ENCODE measurements at places on chromosomes 13 and 19. TPM values are rescaled to one million over a fixed set of nuclear protein-coding genes. Genes with fewer than 3 reads are reported as not detected.

Gene EFNA2
- polyA plus RNA-seq: not detected

DNA sequence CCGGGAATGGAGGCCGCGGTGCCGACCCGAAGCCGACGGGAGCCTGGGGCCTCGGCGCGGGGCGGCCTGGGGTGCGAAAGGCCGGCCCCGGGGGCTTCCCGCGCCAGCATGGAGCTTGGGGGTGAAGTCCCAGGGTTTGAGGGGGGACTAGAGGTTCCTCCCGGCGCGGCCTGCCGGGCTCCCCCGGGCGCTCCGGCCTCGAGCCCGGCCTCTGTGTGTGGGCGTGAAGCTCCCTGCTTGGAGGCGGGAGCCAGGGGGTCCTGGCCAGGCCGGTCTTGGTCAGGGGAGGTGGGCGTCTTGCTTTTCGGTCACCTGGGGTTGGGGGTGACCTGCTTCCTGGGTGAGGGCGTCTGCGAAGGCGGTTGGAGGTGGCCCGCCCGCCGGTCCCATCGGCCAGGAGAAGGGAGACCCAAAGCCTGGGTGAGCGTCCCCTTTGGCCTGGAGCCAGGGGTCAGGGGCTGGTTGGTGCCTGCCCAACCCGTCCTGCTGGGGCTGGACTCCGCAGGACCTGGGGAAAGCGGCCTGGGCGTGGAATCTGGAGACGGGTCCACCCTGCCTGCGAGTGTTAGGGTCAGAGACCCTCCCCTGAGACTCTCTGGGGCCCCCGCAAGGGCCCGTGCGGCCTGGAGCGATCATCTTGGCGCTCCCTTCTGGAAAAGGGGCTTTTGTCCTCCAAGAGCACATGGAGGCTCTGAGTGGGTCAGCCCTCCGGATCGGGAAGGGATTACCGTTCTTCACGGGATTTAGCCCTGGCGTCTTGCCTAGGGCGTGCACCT is 535 bp downstream of the BSG start:
- H3K27ac ChIP-seq: peak overlapping the region; percentile 84
- no peak for DNase-seq
- no peaks in the 10 kb centered on the region for H3K27me3 ChIP-seq
- peaks cover 3% of the 10 kb centered on the region for H3K4me1 ChIP-seq
- H3K36me3 ChIP-seq: peaks cover 9% of the 10 kb centered on the region

Gene ZNF221
- polyA plus RNA-seq: 0.36 TPM

DNA sequence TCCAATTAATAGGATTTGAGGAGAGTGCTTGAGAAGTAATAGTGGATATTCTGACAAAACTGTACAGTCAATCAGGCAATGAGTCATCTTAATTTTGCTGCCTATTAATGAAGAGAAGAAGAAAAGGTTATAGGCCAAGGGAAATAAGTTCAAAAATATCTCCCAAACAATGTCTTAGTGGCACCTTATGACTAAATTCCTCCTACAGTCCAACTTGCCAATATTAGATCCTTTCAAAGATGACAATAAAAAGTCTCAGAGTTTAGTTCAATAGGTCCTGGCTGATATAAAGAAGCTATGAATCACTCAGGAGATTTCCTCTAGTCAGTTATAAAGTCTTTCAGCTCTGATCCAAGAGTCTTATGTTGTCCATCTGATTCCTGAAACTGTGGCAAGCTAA is 27.9 kb downstream of the UGGT2 start:
- no peak for DNase-seq
- no peak overlapping the region for H3K27ac ChIP-seq
- no peak overlapping the region for H3K4me3 ChIP-seq
- no peaks in the 10 kb centered on the region for H3K4me1 ChIP-seq
- no peaks in the 10 kb centered on the region for H3K27me3 ChIP-seq
- H3K36me3 ChIP-seq: no peaks in the 10 kb centered on the region

GRCh38 chr13:39970177-39970846 is 314.9 kb downstream of the COG6 start:
- H3K4me1 ChIP-seq: no peaks in the 10 kb centered on the region
- H3K36me3 ChIP-seq: no peaks in the 10 kb centered on the region
- DNase-seq: no peak
- no peak overlapping the region for H3K27ac ChIP-seq
- no peak overlapping the region for H3K4me3 ChIP-seq

DNA sequence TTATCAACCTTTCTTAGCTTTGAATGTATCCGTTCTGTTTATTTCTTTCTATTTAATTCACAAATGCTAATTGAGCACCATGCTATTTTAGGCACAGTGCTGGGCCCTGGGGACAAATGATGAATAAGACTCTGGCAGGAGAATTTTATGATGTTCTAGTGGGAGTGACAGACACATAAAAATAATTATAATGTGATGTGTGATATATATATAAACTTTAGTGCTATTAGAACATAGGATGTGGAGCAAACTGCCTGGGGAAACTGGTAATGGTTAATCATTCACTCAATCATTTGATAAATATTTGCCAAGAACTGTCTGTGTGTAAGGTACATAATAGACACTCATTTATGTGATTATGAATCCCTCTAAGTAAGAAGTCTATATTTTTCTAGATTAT is 50.7 kb upstream of the FRY start:
- no peak overlapping the region for H3K27ac ChIP-seq
- no peak for DNase-seq
- no peaks in the 10 kb centered on the region for H3K4me1 ChIP-seq
- no peaks in the 10 kb centered on the region for H3K27me3 ChIP-seq

- no peaks in the 10 kb centered on the region for H3K27me3 ChIP-seq
- H3K4me3 ChIP-seq: no peak overlapping the region
- H3K27ac ChIP-seq: no peak overlapping the region
- no peak for DNase-seq
- H3K36me3 ChIP-seq: no peaks in the 10 kb centered on the region
Measured at GRCh38 chr13:31495336-31495735, 244.0 kb upstream of the RXFP2 start.

Gene AMH
- 0.17 TPM for polyA plus RNA-seq

GRCh38 chr19:17512574-17512939 is 1.1 kb downstream of the PGLS start:
- DNase-seq: no peak
- peak overlapping the region; percentile 88 for H3K4me3 ChIP-seq
- H3K27me3 ChIP-seq: no peaks in the 10 kb centered on the region
- H3K36me3 ChIP-seq: peaks cover 2% of the 10 kb centered on the region

DNA sequence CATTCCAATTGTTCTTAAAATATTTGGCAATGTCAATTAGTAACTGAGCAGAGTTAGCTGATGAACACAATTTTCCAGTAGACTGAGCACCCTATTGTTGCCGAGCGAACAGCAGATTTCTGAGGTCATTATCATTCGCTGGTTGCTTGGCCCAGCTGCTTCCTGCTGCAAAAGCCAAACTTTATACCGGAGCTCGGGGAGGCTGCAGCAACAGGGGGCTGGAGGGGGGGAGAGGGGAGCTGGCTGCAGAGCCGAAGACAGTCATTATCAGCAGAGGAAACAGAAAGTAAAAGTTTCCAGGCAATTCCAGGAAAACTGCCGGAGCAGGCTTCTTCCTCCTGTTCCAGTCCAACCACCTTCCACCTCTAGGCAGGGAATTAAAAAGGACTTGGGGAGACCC is 77.9 kb downstream of the ZNF536 start:
- no peak overlapping the region for H3K4me3 ChIP-seq
- H3K27me3 ChIP-seq: no peaks in the 10 kb centered on the region
- no peak overlapping the region for H3K27ac ChIP-seq
- DNase-seq: no peak
- no peaks in the 10 kb centered on the region for H3K4me1 ChIP-seq
- no peaks in the 10 kb centered on the region for H3K36me3 ChIP-seq

GRCh38 chr19:8794823-8795222 is 37.3 kb downstream of the ZNF558 start:
- no peaks in the 10 kb centered on the region for H3K27me3 ChIP-seq
- DNase-seq: no peak
- H3K4me1 ChIP-seq: no peaks in the 10 kb centered on the region
- no peak overlapping the region for H3K27ac ChIP-seq

DNA sequence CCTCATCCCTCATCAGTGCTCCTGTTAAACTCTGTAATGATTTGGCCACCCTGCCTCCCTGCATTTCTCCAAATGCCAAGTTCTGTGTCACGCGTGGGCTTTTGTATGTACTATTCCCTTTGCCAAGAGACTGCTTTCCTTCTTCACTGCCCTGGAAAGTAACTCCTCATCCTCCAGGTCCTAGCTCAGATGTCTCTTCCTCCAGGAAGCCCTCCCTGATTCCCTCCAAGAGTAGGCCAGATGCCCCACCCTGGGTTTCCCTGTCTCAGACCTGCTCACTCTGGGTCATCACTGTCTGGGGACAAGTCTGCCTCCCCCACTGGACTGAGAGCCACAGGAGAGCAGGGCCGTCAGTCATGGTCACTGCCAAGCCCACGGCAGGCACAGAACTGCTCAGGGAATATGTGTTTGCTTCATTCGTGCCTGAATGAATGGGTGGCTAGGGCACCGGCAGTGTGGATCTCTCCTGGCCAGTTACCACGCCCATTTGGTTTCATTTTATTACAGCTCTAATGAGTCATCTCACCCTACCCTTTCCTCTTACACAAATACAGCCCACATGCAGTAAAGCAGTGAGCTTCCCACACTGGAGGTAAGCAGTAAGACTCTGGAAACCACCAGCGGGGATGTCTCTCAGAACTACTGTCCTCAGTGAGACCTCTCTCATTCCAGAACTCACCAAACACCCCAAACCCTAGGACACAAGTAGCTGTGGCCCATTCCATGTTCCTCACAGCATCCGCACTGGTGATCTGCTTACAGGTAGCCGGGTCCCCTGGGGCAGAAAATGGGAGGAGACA is 12.1 kb upstream of the GPR4 start:
- H3K36me3 ChIP-seq: peaks cover 26% of the 10 kb centered on the region
- DNase-seq: peak; percentile 73
- H3K4me3 ChIP-seq: no peak overlapping the region
- H3K27ac ChIP-seq: peak overlapping the region; percentile 65
- H3K27me3 ChIP-seq: no peaks in the 10 kb centered on the region

Gene SMIM7
- 72.5 TPM for polyA plus RNA-seq

DNA sequence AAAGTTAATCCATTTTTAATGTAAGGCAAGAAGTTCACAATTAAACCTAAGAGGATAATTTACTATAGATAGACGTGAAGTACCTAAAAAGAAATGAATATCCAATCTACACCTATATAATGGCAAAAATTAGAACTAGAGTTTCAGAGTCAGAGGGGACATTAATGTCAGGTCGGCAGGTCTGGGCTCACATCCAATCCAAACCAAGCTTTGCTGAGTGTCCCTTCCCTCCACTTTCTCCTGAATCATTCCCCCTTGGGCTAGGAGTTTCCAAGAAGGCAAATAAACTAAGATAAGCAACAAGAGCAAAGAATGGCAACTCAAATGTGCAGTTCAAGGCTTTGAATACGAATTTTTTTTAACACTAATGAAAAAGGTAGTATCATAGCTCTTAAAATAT is 2.9 kb downstream of the FLT3 start:
- no peak overlapping the region for H3K4me3 ChIP-seq
- DNase-seq: no peak
- no peaks in the 10 kb centered on the region for H3K4me1 ChIP-seq

DNA sequence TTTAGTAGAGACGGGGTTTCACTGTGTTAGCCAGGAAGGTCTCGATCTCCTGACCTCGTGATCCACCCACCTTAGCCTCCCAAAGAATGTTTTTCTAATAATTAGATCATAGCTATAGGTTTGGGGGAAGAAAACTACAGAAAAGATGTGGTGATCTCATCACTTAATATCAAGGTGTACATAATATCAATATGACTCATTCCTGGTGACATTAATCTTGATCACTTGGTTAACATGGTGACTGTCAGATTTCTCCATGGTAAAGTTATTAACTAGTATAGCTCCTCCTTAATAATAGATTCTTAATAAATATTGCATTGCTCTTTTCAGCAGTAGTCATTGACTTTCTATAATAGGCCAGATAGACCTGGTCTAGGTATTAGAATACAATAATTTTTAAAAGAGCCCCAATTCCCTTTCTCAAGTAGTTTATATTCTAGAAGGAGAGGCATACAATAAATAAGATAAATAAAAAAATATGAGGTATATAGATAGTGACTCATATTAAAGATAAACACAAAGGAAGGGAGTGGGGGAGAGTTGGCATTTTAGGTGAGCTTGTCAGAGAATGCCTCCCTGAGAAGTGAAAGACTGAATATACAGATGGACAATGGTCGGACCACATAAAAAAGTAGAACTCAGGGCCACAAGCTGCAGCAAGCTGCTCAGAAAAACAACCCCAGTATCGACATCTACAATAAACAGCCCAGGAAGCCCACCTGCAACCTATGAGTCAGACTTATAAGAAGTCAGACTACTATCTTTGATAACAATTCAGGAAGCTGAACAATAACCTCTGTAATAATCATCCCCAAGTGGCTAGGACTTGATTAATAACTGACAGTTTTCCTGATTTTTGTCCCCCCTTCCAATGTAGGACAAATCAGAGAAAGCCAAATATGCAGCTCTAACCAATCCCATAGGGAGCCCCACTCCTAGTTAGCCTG is 210.8 kb downstream of the RFC3 start:
- H3K27me3 ChIP-seq: no peaks in the 10 kb centered on the region
- H3K27ac ChIP-seq: no peak overlapping the region
- DNase-seq: no peak
- H3K36me3 ChIP-seq: no peaks in the 10 kb centered on the region

DNA sequence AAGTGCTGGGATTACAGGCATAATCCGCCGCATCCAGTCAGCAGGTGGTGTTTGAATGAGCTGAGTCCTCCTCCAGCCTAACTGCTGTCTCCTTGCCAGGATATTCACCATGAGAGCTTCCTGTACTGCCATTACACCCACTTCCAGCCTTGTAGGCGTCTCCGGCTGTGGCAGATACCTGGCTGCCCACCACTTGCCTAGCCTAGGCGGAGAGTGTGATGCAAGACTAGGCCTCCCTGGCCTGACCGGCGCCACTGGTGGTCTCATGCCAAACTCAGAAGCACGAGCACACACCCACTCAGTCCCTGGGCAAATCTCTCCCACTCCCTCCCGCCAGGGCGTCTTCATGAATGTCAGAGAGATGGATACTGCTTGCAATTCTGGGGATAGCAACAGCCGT is 16.6 kb downstream of the IL12RB1 start:
- H3K4me1 ChIP-seq: no peaks in the 10 kb centered on the region
- H3K4me3 ChIP-seq: no peak overlapping the region
- no peaks in the 10 kb centered on the region for H3K27me3 ChIP-seq
- DNase-seq: no peak

DNA sequence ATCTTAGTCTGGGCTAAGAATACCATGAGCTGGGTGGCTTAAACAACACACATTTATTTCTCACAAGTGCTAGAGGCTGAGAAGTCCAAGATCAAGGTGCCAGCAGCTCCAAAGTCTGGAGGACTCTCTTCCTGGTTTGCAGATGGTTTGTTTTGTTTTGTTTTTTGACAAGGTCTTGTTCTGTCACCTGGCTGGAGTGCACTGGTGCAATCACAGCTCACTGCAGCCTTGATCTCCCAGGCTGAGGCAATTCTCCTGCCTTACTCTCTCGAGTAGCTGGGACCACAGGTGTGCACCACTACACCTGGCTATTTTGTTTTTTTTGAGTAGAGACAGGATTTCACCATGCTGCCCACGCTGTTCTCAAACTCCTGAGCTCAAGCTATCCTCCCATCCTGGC is 15.5 kb downstream of the APLP1 start:
- no peak overlapping the region for H3K4me3 ChIP-seq
- H3K27ac ChIP-seq: no peak overlapping the region
- no peak for DNase-seq
- no peaks in the 10 kb centered on the region for H3K4me1 ChIP-seq

- H3K27me3 ChIP-seq: peaks cover 3% of the 10 kb centered on the region
- peaks cover 1% of the 10 kb centered on the region for H3K36me3 ChIP-seq
- H3K4me3 ChIP-seq: peak overlapping the region; percentile 77
- no peak for DNase-seq
- peaks cover 60% of the 10 kb centered on the region for H3K4me1 ChIP-seq
Measured at GRCh38 chr19:10290876-10291553, 1.3 kb downstream of the ICAM5 start.

- peaks cover 12% of the 10 kb centered on the region for H3K4me1 ChIP-seq
- H3K4me3 ChIP-seq: no peak overlapping the region
- H3K27me3 ChIP-seq: no peaks in the 10 kb centered on the region
Measured at GRCh38 chr19:6632002-6632621, 37.8 kb downstream of the TNFSF14 start.
